ENCODE measurements at places on chromosomes 4 and X.

DNA sequence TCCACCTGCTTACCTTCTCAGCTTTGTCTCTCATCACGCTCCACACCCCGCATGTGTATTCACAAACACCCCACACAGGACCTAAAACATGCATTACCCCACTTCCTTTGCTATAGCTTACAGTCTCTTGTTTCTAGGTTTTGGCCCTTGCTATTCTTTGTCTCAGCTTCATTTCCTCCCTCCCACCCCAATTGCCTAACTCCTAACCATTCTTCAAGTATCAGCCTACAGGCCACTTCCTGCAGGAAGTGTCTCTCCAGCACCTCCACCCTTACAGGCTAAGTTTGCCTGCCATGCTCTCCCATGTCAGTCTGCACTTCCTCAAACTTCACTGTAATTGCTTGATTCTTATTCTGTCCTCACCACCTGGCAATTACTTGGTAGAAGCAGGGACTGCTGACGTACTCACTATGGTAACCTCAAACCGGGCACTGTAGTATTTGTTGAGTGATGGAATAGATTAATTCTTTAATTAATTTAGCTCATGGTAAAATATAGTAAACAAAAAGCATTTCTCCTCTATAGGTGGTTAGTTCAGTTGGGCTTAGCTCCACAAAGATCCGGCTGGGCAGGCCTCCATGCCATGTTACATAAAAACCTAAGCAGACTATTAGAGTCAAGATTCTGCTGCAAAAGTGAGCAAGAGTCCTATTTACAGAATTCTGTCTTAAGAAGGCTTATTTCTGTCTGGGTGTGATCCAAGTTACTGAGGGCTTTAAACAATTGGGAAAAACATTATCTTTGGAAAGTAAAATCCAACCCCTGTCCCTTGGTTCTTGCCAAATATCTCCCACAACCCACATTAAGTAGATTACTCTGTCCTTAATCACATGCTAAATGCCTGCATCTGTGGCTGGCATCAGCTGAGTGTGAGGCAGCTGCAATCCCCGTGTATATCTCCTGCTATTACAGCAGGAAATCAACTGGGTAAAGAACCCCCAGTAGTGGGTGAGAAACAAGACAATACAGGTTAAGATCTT, 124.7 kb upstream of the CPEB2 start:
- no peak for DNase-seq

DNA sequence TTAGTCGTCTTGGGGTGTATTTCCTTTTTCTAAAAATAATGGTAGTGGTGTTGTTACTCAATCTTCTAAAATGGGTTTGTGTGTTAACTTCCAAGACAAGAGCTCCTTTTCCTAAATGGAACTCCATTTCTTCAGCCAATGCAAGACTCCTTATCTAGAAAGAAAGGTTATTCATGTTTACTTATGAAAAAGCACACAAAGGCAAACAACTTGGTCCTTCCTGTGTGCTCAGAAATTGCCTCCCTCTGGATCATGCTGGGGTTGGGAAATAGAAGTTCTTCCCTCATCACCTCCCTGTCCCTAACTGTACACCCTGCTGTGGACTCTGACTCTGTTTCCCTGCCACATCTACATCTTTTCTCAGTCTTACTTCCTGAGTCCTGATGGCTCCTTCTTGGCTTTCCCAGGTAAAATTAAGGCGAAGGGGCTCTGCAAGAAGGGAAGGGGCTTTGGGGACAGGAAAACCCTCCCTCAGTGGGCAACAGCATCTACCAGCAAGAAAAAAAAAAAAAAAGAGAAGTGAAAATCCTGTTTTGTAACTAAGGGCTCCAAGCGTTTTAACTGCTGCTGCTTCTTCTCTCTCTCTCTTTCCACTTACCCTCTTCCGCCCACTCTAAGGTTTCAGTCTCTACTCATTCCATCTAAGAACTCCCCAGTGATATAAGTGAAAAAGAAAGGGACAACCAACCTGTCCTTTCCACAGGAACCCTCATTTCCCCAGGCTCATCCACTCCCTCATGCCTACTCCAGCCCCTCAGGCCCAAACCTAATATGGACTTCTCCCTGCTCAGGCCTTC, 19.8 kb upstream of the TASL start:
- no peak for DNase-seq

GRCh38 chr4:103405415-103405814, 207.3 kb upstream of the CENPE start:
- DNase-seq = no peak

DNA sequence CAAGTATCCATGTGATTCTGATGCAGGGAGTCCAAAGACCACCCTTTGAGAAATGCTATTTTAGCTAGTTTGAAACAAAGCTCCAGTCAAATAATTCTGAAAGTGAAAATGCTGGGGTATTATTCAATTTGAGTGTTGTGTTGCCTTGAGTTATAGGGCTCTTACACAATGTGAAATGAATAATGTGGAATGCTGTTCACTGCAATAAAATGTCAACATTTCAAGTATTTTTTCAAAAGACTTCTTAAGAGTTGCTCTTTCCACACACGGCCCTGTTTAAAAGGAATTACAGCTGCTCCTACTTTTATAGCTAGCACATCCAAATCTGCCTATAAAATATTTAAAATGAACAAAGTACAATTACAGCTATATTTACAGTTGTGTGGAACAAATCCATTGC, 27.5 kb upstream of the PLS3 start:
- no peak for DNase-seq

GRCh38 chrX:17769701-17770269, 32.5 kb downstream of the SCML1 start:
- DNase-seq = no peak

DNA sequence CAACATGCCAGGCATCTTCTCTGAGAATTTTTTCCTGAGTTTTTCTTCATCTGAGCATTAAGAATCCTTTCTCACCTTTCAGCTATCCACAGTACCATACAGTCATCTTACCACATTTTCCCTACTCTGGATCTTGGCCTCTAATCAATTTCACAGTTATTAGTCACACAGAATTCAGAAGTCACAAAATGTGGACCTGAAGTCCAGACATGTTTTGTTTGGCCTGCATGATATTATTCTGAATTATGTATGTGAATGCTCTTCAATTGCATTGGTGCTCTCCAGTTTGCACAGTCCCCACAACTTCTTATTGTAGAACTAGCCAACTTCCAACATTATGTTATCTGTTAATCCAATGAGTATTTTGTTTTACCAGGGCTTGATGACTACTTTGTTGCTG, 102.3 kb upstream of the GRIA3 start:
- no peak for DNase-seq

- no peak for DNase-seq
Observed at GRCh38 chrX:30468471-30468870, 109.1 kb downstream of the TASL start.

DNA sequence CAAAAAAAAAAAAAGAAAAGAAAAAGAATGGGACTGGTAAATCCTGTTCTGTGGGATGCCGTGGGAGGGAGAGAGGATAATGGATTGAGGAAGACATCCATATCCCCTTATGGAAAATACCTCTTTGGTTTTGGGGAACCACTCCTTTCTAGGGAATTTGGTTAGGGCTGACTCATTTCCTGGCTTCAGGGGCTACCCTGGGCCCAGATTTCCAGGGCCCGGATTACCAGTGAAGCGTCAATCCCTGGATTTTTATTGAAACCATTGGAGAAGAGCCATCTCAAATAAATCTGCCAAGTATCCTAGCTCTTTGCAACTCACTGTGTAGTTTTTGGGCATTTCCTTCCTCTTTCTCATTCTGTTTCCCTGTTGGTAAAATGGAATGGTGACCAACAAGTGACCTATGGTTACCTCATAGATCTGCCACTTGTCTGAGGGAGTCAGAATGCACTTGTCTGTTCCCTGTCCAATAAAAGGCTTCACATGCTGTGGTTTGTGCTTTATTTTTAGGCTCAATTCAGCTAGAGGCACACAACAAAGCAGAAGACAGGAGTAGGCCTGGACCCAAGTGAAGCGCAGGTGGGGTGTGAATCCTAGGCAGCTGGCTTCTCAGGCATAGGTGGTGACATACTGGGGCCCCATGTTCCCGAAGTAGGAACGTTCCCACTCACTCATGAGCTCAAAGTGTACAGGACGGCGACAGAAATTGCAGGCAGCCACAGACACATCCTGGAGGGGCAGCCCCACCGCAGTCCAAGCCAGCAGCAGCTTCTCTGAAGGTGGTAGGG, 8.6 kb downstream of the APEX2 start:
- no peak for DNase-seq

- no peak for DNase-seq
Observed at GRCh38 chr4:69124941-69125340, 28.7 kb downstream of the UGT2B7 start.

- no peak for DNase-seq
Observed at GRCh38 chr4:20065952-20066351, 185.8 kb upstream of the SLIT2 start.

DNA sequence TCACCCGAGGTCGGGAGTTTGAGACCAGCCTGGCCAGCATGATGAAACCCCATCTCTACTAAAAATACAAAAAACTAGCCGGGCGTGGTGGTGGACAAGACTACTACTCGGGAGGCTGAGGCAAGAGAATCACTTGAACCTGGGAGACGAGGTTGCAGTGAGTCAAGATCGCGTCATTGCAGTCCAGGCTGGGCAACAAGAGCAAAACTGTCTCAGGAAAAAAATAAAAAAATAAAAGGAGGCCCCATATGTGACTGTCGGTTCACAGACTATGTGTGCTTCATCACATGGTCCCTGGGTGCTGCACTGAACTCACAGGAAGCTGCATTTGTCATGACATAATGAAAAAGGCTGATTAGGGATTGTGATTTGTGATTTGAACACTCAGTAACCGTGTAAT, 6.4 kb downstream of the TRIML1 start:
- no peak for DNase-seq

GRCh38 chr4:2243681-2244380, 1.9 kb upstream of the HAUS3 start:
- DNase-seq = no peak

GRCh38 chr4:95215043-95215442, 333.7 kb downstream of the UNC5C start:
- DNase-seq = no peak

GRCh38 chrX:19958552-19959486, 32.0 kb downstream of the BCLAF3 start:
- DNase-seq = no peak

DNA sequence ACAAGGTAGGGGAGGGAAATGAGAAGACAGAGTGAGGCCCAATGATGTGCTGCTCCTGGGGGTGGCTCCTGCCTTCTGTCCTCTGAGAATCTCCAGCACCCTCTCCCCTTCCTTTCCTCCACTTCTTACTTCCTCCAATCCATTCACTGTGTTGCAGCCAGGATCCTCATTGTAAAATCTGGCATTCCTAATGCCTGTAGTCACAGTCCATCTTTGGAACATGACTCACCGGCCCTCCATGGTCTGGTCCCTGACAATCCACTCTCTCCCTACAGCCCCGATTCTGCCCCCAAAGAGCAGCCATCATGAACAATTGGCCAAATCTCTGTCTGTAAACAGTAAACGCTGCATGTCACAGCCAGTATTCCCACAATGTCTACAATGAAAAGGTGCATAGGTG, 72.9 kb downstream of the CLNK start:
- no peak for DNase-seq

DNA sequence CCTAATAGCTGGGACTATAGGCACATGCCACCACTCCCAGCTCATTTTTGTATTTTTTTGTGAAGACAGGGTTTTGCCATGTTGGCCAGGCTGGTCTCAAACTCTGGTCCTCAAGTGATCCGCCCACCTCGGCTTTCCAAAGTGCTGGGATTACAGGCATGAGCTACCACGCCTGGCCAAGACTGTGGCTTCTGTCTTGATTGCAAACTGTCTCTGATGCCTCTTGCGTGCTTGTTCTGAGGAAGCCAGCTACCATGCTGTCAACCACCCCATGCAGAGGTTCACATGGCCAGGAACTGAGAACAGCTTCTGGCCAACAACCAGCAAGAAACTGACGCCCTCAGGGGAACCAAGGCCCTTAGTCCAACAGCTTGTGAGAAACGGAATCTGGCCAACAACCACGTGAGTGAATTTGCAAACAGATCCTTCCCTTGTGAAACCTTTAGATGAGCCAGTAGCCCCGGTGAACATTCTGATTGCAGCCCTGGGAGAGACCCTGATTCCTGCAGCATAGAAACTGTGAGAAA, 71.2 kb downstream of the SUPT20HL2 start:
- DNase-seq = no peak

GRCh38 chrX:115649461-115650063, 88.6 kb downstream of the PLS3 start:
- DNase-seq = no peak

DNA sequence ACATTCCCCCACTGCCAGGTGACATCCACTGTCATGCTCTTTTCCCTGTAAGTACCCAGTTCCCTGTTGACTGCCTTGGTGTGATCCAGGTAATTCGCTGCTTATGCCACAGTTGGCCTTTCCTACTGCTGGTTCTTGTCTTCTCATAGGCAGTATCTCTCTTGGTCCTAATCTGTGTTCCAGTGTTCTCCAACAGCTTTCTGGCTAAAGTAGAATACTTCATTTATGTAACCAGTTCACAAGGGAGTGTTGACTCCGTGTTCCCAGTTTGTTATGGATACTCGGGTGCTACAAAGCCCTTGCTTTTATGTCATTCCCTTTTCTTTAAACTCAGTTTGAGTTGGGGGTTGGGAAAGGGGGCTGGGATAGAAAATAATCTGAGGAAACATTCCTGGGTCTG, 98.4 kb downstream of the RS1 start:
- DNase-seq = no peak

DNA sequence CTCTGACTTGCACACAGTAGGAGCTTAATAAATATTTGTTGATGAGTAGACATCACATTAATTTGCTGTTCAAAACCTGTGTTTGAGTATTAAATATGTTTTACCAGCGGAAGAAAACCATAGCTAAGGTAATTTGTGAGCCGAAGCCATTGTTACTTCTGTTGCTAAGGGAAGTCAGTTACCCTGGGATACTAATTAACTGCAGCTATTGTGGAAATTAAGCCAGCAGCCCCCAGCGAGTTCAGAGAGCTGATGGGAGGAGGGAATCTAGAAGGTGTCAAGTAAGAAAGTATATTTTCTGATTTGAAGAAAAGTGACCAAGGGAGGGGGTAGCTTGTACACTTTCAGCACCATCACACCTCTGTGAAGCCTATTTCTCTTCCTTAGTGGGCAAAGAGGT, 76.7 kb upstream of the IGSF1 start:
- no peak for DNase-seq

GRCh38 chr4:6379767-6380745, 92.4 kb downstream of the PPP2R2C start:
- no peak for DNase-seq

GRCh38 chr4:16505267-16505666, 279.0 kb upstream of the TAPT1 start:
- no peak for DNase-seq

- DNase-seq = no peak
Observed at GRCh38 chr4:181272422-181272821, 970.8 kb upstream of the TENM3 start.

- DNase-seq = no peak
Observed at GRCh38 chr4:89511776-89512175, 204.2 kb upstream of the GPRIN3 start.

DNA sequence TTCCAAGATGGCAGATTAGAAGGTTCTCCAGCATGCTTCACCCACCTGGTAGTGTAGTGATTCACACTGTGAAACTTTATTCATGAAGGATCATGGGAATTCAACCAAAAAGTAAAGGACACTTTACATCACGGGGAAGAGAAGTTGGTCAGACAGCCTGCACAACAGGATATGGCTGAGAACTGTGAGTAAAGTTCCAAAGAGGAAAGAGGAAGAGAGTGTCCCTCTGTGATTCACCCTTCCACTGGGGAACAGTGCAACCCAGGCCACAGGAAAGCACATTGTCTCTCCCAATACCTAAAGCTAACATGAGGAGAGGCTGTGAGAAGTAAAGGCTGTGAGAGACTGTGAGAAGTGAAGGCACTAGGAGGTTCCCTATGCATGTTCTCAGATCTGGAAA, 137.2 kb downstream of the STPG2 start:
- DNase-seq = no peak

Data from NCI-H187 (cell line).